ENCODE measurements at places on chromosomes 7 and 10.

- DNase-seq = no peak
These were observed 135.5 kb upstream of the FRMD4A start for GRCh38 chr10:14466257-14466656.

GRCh38 chr7:25256333-25256819, 28.1 kb upstream of the NPVF start:
- no peak for DNase-seq

GRCh38 chr7:45626441-45627430, 52.6 kb downstream of the ADCY1 start:
- no peak for DNase-seq

- DNase-seq = no peak
These were observed 39.8 kb upstream of the MSRB2 start for GRCh38 chr10:23055424-23056185.

DNA sequence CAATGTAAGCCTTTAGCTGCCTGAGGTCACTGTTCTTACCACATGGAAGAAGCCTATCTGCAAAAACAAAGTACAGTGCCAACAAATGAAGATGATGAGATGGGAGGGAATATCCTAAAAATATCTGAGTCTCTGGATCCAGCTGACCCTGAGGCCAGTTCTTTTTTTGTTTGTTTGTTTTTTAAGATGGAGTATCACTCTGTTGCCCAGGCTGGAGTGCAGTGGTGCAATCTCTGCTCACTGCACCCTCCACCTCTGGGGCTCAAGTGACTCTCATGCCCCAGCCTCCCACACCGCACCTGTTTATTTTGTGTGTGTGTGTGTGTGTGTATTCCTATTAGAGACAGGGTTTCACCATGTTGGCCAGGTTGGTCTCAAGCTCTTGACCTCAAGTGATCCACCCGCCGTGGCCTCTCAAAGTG, 44.9 kb downstream of the HYCC1 start:
- no peak for DNase-seq

DNA sequence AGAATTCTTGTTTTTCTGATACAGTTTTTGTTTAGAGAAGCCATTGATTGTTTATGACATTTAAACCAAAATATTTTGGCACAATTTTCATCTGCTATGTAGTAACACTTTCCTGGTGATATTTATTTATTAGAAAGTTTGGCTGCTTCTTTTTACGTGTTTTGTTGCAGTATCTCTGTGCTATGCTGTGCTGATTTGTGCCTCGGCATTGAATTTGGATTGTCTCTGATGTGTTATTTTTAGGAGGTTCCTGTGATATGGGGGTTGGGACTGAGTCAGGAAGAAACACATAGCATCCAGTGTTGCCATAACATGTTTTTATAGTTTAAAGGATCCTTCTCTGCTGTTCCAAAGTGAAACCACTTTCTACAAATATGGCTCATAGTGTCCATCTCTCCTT, 1197.7 kb upstream of the LRRN3 start:
- no peak for DNase-seq

DNA sequence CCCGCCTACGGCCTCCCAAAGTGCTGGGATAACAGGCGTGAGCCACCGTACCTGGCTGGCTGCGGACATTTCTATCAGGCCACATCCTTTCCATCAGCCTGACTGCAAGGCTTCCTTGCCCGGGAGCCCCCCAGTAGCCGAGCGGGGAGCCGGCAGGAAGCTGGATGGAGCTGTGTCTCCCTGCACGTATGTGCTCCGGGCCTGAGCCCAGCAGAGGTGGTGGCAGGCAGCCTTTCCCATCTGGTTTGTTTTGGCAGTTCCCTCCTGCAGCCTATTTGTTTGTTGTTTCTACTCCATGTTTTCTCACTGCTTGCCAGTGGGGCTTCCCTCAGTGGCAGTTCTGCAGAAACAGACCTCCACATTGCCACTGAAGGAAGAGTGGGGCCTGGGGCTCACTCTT, 5.4 kb downstream of the POP7 start:
- DNase-seq = no peak

DNA sequence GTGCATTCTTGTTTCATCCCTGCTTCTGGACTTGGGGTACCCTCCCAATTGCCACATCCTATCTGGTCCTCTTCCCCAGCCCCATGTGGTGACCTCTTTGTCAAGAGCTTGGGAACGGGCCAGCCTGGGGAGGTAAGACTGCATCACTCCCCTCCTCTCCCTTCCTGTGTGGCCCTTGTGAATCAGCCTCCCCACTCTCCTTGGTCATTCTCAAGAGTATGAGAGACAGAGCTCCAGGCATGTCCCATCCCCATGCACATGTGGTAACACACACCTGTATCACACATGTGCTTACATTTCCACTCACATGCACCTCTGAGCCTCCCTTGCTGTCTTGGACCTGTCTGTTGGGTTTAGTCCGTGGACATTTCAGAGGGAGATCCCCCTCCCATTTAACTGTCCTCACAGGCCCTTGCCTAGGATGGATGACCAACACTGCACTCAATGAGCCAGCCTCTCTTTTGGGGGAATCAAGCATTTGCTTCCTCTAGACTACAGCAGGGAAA, 2.6 kb downstream of the MRPL43 start:
- DNase-seq = no peak

Measured in HL-60 (cell line).